ENCODE measurements at places on chromosomes 7 and 10.

DNA sequence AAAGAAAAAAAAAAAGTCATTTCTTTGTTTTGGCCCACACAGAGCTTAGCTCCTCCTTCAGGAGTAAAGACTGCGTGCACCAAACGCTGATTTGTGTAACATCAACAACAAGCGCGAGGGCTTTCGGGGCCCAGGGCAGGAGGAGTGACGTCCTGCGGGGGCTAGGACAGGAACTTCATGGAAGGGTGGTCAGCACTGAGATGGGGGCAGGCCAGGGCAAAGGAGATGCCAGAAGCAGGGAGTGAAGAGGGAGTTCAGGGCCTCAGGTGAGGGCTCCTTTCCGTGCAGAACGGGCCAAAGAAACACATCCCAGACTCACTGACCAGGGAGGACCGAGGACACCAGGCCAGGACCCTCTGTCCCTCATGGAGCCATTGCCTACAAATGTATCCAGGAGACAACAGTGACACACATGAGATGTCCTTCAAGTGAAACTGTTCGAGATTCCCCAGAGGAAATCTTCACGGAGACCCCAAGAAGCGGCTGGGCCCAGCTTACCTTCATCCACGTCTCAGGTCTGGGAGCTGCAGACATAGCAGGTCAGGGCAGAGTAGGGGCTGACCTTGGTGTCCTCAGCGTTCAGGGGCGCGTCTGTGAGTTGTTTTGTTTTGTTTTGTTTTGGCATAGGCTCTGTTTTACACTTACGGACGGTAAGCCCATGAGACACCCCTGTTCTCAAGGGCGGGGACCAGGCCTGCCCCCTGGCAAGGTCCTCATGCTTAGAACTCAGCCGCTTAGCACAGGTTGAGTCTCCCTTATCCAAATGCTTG lies 30.4 kb upstream of the SHH start:
- no peak for DNase-seq

- no peak for DNase-seq
Observed at GRCh38 chr10:110794808-110795207, 76.9 kb upstream of the PDCD4 start.

DNA sequence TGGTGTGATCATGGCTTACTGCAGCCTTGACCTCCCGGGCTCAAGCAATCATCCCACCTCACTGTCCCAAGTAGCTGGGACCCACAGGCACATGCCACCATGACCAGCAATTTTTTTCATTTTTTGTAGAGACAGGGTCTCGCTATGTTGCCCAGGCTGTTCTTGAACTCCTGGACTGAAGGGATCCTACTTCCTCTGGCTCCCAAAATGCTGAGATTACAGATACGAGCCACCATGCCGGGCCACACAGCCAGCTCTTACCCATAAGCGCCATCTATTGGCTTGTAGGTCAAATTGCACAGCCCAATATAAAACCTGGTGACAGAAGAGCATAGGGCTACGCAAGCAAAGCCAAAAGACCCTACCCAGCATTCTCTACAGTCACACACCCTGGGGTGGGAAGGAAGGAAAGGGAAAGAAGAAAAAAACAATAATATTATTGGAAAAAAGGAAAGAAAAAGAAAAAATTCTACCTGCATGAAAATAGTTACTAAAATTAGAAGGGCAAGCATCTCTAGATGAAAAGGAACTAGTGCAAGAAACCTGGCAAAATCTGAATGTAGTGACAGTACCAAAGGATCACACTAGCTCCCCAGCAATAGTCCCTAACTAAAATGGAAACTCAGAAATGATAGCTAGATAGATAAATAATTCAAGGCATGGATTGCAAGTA lies 29.4 kb upstream of the AMPH start:
- DNase-seq = no peak

GRCh38 chr7:157875230-157876179 lies 538.7 kb downstream of the DNAJB6 start:
- DNase-seq = no peak

- DNase-seq = no peak
Observed at GRCh38 chr7:90596671-90597562, 796 bp downstream of the CDK14 start.

GRCh38 chr7:156025675-156026074 lies 213.4 kb upstream of the SHH start:
- DNase-seq = no peak

- no peak for DNase-seq
Observed at GRCh38 chr7:134695321-134695860, 48.7 kb downstream of the BPGM start.

DNA sequence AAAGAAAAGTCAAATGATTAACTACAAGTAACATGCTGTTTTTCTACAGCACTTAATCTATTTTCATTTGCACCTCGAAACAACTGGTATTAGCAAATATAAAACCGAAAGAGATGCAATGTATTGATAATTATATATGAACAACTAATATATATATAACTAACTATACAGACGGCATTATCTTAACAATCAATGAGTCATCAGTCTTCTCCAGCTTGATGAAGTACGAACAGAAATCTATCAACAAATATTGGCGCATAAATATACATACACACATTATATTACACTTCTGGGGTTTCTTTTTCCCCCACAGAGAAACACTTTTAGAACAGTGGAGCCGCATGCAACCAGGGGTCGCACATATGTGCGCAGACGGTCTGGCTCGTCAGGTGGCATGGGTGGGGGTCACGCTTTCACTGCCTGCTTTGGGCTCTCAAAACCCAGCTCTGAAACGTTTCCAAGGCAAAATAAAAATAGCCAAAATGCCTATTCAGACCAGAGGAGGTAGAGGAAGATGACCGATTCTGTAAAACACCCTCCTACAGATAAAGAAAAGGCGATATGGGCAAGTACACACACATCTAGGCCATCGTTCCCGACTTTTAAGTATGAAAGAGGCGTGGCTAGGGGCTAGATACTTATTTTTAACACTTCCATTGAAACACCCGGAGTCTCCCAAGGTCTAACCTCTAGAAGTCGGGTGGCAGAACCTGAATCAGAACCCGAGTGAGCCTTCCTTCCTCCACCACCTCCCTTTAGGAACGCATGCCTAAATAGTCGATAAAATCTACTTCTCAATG lies 1.7 kb downstream of the ARHGAP12 start:
- DNase-seq = no peak

DNA sequence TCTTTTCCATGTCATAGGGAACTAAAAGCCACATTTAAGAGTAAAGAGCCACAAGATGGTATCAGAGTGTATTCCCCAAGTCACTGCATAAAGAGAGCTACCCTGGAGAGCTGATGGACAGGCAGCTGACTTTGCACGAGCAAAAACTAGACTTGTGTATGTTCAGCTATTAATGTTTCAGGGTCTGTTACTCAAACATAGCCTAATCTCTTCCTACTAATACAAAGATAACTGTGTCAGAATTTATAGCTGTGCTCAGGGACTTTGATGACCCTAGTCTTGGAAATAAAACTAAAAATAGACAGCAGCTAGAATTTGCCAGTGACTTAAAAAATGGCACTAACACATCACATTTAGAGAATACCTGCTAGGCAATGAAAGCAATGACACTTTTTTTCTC lies 45.5 kb upstream of the LRRTM3 start:
- DNase-seq = no peak

DNA sequence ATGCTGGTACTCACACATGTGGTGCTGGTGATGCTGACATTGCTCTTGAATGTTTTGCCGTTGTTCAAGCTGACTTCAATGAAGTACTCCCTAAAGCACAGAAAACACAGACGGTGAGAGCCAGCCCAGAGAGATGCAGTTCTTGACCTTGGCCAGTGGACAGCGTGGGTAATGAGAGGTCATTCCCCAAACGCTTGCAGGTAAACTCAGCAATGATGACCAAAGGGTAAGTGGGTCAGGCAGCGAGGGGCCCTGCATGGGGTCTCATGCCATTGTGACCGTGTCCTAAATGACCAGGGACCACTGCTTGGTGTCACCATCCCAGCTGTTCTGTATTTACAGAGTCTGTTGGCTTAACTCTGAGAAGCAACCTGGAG lies 32.8 kb upstream of the ANTXRL start:
- DNase-seq = no peak

GRCh38 chr10:128929131-128929530 lies 537.9 kb upstream of the MGMT start:
- DNase-seq = no peak

DNA sequence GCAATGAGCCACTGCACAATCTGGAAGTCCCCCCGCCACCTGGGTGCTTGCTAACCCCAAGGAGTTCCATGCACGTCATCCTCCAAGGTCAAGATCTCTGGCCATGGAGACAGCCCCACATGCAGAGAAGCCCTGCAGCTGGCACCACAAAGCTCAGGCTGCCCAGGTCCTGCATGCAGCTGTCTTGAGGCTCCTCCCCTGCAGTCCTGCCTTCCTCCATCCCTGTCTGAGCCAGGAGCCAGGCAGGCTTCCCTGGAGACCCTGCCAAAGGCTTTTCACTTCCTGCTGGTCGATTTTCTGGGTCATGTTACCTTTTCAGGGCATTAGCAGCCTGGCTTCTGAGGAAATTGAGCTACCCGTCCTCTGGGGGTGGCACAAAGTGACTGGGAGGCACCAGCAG lies 12.5 kb upstream of the TMEM72 start:
- DNase-seq = no peak

- no peak for DNase-seq
Observed at GRCh38 chr7:78118470-78118869, 319.9 kb downstream of the PHTF2 start.

All from kidney epithelial cell (primary cell).